ENCODE measurements at places on chromosomes 5 and 9. TPM values are rescaled to one million over a fixed set of nuclear protein-coding genes. Genes with fewer than 3 reads are reported as not detected.

DNA sequence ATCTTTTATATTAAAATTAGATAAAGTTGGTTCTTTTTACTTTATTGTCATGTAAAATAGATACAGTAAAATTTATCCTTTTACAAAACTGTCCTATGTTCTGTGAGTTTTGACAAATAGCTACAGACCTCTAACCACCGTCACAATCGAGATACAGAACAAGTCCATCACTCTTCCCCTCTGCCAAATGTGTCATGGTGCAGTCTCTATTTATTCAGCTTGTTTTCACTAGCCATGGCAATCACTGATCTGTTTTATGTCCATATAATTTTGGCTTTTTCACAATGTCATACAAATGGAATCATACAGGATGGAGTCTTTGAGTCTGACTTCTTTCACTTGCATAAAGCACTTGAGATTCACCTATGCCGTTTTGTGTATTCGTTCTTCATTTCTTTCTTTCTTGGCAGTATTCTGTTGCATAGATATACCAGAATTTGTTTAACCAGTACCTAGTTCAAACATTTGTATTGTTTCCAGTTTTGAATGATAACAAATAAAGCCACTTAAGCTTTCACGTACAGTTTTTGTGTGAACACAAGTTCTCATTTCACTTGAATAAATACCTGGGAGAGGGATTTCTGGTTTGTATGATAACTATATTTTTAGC lies 273.2 kb upstream of the MPDZ start:
- no peak overlapping the region for H3K27ac ChIP-seq
- DNase-seq = no peak

GRCh38 chr5:143401227-143402016 lies 2.1 kb downstream of the NR3C1 start:
- no peak overlapping the region for H3K27ac ChIP-seq
- no peak for DNase-seq
- peak overlapping the region; percentile 91 for H3K4me3 ChIP-seq
- peaks cover 7% of the 10 kb centered on the region for H3K27me3 ChIP-seq

CARTPT gene
- 148 TPM for total RNA-seq

DNA sequence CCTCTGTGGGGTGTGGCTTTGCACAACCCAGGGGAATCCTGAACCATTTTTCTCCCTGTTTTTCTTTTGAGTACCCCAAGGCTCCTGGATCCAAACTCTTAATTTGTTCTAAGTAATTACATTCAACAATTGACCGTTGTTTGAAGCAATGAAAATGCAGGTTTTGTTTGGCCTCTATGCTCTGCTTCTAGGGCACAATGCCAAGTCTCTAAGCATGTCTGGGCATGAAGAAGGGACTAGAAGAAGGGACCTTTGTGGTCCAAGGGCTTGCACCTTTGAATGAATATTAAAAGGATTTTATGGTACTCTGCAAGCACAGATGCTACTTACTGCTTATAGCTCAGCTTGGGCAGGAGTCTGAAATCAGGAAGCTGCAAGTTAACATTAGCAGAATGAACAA lies 6.6 kb upstream of the ENC1 start:
- H3K27ac ChIP-seq = no peak overlapping the region
- H3K27me3 ChIP-seq = no peaks in the 10 kb centered on the region
- H3K4me1 ChIP-seq = peaks cover 28% of the 10 kb centered on the region
- H3K36me3 ChIP-seq = no peaks in the 10 kb centered on the region
- no peak overlapping the region for H3K4me3 ChIP-seq
- no peak for DNase-seq

GRCh38 chr5:129617206-129617605 lies 130.7 kb upstream of the MINAR2 start:
- no peak overlapping the region for H3K4me3 ChIP-seq
- H3K4me1 ChIP-seq = peaks cover 7% of the 10 kb centered on the region
- no peaks in the 10 kb centered on the region for H3K27me3 ChIP-seq
- DNase-seq = no peak

SMIM33 gene
- not detected for total RNA-seq

DNA sequence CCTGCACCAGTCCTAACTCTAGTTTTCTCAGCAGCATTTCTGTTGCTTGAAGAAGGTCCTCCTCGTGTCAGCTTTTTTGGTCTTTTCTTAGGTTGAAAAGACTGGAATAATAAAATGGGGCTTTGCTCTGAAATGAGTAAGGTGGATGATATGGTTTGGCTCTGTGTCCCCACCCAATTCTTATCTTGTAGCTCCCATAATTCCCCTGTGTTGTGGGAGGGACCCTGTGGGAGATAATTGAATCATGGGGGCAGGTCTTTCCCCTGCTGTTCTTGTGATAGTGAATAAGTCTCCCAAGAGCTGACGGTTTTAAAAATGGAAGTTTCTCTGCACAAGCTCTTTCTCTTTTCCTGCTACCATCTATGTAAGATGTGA lies 53.6 kb downstream of the LIX1 start:
- no peak overlapping the region for H3K4me3 ChIP-seq
- H3K4me1 ChIP-seq = no peaks in the 10 kb centered on the region
- no peaks in the 10 kb centered on the region for H3K36me3 ChIP-seq
- H3K27ac ChIP-seq = no peak overlapping the region

DNA sequence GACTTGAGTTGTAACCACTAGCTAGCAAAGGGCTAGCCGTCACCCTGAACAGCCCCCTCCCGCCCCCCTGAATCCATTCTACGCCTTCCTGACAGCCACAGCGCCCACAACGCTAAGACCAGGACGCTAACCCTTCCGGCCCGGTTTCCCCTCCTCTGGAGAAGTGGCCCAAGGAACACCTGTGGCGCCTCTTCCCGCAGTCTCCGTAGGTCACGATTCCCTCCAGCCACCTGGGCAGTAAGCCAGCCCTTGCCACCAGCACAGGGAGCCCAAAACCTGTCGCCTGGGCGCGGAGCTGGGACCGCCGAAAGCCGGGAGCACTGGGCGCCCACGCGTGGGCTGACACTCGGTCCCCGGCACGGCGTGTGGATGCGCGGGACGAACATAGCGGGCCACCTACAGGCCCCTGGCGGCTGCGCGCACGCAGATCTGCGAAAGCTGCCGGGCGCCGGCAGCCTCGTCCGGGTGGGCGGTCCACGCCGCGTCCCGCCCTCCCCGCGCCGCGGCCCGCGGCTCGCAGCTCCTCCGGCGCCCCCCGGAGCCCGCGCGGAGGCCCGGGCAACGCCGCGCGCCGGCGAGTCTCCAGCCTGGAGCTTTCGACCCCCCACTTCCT lies 596 bp downstream of the IRF1 start:
- peak overlapping the region; percentile 77 for H3K4me3 ChIP-seq
- H3K4me1 ChIP-seq = peaks cover 4% of the 10 kb centered on the region
- peaks cover 7% of the 10 kb centered on the region for H3K36me3 ChIP-seq
- no peak overlapping the region for H3K27ac ChIP-seq

- H3K4me3 ChIP-seq = no peak overlapping the region
- H3K27me3 ChIP-seq = no peaks in the 10 kb centered on the region
- H3K36me3 ChIP-seq = no peaks in the 10 kb centered on the region
Measured at GRCh38 chr5:89968958-89969381, 440.6 kb downstream of the CETN3 start.

GRCh38 chr9:3569529-3569928 lies 43.7 kb upstream of the RFX3 start:
- no peak overlapping the region for H3K4me3 ChIP-seq
- no peaks in the 10 kb centered on the region for H3K27me3 ChIP-seq
- no peaks in the 10 kb centered on the region for H3K36me3 ChIP-seq
- no peak overlapping the region for H3K27ac ChIP-seq

F2RL2 gene
- total RNA-seq = 311 TPM

GRCh38 chr9:5982317-5982716 lies 33.1 kb downstream of the RANBP6 start:
- H3K4me1 ChIP-seq = no peaks in the 10 kb centered on the region
- no peak for DNase-seq
- no peaks in the 10 kb centered on the region for H3K36me3 ChIP-seq
- no peaks in the 10 kb centered on the region for H3K27me3 ChIP-seq
- no peak overlapping the region for H3K27ac ChIP-seq

ALDOB gene
- 0.31 TPM for total RNA-seq

DNA sequence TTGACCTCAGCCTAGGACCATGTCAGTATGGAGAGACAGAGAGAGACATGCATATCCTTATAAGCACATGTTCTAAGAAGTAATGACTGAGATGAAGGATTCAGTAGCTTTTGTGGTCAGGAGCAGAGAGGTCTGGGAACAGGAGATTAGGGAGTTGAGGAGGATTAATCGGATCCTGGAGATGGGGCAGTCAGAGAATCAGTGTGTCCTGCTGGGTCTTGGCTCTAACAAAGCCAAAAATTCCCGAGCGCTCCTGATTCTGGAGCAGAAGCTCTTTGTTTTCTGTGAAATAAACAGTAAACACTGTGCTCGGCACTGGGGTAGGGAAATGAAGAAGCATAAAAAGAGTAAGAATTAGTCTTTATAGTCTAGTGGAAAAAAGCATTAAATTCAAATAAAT lies 520.0 kb upstream of the CLINT1 start:
- H3K36me3 ChIP-seq = no peaks in the 10 kb centered on the region
- no peak for DNase-seq
- no peak overlapping the region for H3K27ac ChIP-seq
- H3K4me1 ChIP-seq = peaks cover under 1% of the 10 kb centered on the region
- no peak overlapping the region for H3K4me3 ChIP-seq
- peaks cover 5% of the 10 kb centered on the region for H3K27me3 ChIP-seq

DNA sequence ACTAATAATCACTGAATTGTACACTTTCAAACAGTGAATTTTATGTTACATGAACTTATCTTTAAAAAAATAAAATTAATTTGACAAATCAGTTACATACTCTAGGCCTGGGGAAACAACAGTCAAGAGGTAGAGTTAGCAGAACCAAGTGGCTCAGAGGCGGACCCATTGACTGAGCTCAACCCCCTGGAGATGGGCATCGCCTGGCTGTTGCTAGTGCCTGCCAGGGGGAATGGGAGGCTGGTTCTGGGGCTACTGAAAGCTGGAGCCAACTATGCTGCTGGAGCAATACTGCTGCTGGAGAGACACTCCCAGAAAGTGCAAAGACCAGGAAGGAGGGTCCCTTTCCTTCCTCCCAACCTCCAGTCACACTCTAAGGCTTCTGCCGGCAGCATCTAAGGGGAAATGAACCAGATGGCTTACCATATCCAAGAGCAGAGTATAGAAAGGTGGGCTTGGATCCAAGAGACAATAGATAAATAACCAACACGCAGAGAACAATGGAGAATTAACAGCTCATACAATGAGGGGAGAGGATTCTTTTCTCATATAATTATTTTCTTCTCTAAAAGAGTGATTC lies 40.3 kb upstream of the ANKRD55 start:
- no peak overlapping the region for H3K4me3 ChIP-seq
- peaks cover 4% of the 10 kb centered on the region for H3K27me3 ChIP-seq
- H3K36me3 ChIP-seq = peaks cover 3% of the 10 kb centered on the region
- H3K4me1 ChIP-seq = peaks cover 25% of the 10 kb centered on the region
- H3K27ac ChIP-seq = no peak overlapping the region

CDC37L1 gene
- total RNA-seq = 10.7 TPM
